ENCODE measurements at places on chromosomes 2 and 18.

GRCh38 chr18:59921384-59921891, 21.6 kb downstream of the PMAIP1 start:
- DNase-seq = no peak

DNA sequence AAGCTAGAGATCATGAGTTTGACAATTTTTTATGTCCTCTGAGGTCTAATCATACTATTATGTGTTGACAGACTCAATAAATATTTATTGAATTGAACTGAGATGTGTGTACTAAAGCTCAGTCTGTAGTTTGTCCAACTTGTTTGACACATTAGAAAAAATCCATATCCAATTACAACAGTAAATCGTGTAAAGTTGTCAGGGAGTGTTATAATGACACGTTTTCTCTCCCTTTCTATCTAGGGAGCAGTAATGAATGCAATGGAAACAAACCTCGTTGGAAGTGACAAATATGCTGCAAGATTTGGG, 28.4 kb downstream of the ITGA4 start:
- DNase-seq = no peak

- no peak for DNase-seq
Observed at GRCh38 chr2:30629866-30630265, 177.4 kb downstream of the CAPN13 start.

DNA sequence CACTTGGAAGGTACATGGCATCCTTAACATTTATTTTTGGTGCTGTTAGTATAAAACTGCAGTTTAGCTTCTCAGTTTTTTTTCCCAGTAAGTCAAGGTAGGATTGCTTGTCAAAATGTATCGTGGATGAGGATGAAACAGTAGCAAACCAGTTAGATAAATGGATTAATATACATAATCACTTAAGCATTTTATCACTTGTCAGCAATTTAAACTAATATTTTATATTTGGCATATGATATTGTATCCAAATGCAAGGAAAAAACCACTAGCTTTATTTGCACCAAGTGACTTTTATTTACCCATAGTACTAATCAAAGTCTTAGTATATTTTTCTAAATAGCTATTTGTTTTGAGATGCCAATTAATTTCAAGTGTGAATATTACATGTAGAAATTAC, 137.7 kb upstream of the XIRP2 start:
- DNase-seq = no peak

DNA sequence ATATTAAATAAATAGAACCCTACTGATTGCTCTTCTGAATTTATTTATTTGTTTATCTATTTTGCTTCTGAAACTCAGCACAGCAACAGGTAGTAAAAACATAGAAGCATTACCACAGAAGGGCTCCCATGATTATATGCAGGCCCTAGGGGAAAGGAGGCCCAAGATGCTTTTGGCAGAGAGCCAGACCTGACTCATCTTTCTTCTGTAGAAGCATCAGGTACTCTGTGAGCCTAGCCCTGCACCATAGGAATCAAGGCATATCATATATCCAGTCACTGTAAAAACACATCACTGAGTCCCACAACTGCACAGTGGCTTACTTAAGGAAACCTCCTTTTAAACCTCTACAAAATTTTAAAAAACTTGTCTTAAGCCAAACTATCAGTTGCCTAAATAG, 1.8 kb downstream of the SCN9A start:
- DNase-seq = peak; percentile 45

DNA sequence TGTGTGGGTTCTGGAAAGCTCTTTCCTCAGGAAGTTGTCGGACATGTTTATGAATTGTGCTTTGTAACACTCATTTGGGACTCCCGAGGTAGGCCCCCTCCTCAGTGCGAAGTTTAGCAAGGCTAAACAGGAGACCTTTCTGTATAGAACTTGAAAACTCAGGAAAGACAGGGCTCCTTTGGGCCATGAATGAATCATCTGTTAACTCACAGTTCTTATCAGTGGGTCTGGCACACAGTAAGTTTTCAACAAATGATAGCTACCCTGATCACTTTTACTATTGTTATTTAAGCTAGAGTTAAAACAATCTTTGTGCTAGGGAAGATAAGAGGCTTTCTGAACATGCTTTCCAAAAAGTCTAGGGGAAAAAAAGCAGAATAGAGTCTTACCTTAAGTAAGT, 430.5 kb upstream of the ETAA1 start:
- DNase-seq = no peak

DNA sequence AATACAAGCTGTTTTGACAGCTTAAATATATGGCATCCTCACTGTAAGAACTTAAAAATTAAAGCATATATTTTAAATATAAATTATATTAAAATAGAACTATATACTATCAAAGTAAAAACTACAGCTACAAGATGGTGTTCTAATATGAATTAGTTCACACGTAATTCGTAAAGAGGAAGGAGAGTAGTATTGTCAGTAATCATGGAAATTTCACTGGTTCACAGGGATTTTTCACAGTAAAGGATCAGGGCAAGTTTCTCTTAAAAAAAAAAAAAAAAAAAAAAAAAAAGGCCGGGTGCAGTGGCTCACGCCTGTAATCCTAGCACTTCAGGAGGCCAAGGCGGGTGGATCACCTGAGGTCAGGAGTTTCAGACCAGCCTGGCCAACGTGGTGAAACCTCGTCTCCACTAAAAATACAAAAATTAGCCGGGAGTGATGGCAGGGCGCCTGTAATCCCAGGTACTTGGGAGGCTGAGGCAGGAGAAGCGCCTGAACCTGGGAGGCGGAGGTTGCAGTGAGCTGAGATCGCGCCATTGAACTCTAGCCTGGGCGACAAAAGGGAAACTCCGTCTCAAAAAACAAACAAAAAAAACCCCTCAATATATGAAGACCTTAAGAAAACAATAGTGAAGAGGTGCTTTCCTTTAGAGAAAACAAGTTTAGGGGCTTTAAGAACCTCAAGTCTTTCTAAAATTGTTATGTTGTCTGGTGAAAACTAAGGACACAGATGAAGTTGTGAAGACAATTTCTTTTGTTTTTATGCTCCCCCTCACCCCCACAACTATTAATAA, 32.5 kb downstream of the PNO1 start:
- DNase-seq = no peak

GRCh38 chr2:204134421-204134820, 197.9 kb downstream of the ICOS start:
- DNase-seq = no peak

DNA sequence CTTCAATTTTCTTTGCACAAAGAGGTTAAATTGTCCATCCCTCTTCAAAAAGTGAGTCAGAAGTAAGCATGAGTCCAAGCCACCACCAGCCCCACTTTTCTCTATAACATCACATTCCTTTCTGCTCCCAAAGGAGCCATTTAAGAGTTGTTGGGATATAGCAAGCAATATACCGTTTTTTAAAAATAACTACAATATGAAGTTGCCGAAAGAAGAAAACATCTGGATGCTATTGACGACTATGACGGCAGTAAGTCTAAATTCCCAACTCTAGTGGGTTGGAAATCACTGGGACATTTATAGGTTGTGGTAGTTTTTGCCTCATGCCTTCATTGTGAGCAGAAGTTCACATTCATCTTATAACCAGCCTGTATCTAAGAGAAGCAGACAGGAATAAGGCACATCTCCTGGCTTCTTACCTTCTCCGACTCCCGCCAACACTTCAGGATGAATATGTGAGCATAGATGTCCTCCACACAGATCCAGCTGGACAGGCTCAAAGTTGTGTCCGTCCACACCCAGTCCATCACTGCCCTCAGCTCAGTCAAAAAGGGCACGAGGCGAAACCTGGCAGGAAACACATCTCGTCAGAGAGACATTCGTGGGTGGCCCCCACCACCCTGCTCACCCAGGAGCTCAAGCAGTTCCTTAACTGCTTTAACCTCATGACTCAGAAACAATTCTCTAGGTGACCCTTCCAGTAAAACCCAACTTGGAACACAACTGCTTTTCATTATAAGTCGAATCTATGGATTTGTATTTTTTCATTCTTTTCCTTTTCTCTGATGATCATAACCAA, 163.6 kb downstream of the NAPG start:
- DNase-seq = no peak

DNA sequence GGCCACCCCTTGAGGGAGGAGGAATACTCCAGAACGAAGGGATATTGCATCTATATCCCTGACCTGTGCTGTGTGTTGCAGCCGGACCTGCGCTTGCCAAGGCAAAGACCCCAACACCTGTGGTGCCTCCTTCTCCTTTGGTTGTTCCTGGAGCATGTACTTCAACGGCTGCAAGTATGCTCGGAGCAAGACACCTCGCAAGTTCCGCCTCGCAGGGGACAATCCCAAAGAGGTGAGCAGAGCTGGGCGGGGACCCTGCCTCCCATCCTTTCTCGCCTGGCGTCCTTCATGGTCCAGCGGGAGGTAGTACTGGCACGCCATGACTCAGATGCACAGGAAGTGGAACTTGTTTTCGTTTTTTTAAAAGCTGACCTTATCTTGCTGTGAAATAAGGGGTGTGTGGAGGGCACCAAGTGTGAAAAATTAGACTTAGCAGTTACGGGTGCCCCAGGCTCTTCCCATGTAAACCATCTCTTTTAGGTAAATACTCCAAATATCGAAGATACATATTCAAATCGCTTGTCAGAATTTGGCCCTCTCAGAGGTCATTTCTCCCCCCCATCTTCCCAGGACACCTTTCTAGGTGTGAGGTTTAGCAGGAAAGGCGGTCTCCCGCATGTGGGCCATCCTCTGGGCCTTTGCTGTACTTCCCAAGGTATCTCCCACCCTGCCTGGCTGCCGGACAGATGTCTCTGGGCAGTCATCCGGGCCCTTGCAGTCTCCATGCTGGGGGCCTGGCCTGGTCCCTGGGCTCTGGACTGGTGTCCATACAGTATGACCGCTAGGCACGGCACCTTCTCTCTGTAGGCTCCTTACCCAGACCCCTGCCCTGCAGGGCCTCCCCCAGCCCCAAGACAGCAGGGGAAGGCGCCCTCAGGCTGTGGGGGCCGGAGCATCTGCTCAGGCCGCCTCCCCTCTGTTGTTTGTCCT, 57.6 kb downstream of the BOLA3 start:
- DNase-seq = no peak

DNA sequence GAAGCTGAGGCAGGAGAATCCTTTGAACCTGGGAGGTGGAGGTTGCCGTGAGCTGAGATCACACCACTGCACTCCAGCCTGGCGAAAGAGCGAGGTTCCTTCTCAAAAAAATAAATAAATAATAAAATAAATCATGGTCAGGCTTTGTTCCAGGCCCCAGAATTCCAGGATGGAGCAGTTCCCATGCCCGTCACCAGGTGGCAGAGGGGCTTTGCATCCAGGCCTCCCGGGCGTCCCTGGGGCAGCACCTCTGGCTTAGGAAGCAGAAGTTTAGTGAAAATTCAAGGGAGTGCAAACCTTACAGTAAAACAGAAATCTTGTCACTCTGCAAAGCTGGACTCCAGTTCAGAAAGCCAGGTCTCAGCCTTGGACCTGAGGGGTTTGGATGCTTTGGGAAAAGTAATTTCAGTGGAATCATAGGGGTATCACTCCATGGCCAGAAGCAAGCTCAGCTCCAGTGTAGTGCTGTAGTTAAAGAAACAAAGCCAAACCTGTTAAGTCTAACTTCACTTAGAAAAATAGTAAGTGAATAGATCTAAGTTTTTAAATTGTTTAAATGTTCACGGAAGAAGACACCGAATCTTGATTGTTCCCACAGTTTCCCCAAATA, 512.7 kb downstream of the CMPK2 start:
- no peak for DNase-seq

- DNase-seq = no peak
Observed at GRCh38 chr2:110790907-110791306, 58.5 kb downstream of the ACOXL start.

DNA sequence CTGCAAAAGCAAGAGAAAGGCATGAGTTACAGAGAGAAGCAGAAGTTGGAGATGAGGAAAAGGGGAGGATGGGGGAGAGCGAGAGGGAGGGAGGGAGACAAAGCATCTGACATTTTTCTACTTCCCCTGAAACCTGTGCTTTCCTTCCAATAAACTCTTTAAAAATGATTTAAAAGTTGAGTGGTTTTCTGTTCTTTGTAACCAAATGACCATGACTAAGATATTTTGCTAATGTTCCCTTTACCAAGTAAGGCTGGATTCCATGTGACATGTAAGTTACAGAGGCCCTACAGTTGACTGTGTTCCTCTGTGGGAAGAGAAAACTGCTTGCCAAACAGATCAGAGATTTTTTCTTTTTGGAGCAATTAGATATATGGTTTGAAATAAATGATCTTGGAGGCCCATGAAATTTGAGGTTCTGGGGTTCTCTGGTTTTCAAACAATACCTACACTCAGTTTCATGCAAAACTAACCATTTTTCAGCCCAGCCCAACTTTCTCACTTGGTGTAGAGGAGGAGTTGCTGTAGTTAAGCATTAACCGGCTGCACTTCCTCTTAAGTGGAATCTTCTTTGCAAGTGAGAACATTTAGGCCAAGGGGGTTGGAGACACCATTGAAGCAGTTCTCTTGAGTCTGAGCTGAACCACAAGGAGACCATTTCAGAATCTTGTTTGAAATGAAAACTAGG, 34.5 kb downstream of the INSIG2 start:
- no peak for DNase-seq

- peak; percentile 8 for DNase-seq
Observed at GRCh38 chr2:179898873-179899272, 37.5 kb upstream of the ZNF385B start.

DNA sequence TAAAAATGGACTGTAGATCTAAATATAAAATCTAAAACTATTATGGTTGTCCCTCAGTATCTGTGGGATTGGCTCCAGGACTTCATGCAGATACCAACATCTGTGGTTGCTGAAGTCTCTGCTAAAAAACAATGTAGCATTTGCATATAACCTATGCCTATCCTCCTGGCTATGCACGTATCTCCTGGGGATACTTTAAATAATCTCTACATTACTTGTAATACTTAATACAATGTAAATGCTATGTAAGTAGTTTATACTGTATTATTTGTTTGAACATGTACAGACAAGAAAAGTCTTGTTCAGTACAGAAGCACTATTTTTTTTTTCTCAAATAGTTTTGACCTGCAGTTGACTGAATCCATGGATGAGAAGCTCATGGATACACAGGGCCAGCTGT, 134.9 kb downstream of the ZAP70 start:
- DNase-seq = no peak

- no peak for DNase-seq
Observed at GRCh38 chr2:101728865-101729264, 31.4 kb downstream of the MAP4K4 start.

DNA sequence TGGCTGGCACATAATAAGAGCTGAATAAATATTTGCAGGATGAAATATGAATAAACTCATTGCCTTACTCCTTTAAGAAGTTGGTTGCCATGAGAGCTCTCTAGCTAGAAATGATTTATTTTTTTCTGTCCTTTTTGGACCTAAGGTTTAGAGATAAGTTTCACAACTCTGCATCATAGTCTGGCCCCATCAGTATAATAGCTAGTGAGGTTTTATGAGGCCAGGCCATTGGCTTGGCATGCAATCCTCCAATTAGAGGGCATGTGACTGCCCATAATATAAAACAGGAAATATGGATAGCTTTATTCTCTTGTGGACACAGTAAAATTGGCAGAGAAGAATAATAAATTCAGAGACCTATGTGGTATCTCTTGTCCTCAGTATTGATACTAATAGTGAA, 26.2 kb upstream of the INSIG2 start:
- DNase-seq = no peak

DNA sequence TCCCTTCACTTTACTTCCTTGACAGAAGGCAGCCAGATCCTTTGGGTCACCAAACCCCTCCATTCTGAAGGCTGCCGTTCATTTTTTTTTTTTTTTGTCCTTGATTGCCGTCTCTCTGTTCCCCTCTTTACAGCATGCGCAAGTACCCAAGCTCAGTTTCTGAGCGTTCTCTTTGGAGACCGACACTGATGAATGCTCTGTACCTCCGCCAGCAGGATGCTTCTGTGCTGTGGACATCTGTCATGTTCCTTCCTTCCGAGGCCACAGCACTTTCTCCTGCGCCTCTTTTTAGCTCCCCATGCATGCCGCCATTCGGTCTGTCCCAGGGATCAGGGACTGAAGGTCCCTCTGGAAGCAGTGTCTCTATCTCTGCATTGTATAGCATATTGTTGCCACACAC, 278.7 kb upstream of the RAB12 start:
- no peak for DNase-seq
